ENCODE measurements at places on chromosomes 7 and 10. TPM values are rescaled to one million over a fixed set of nuclear protein-coding genes. Genes with fewer than 3 reads are reported as not detected.
A peak's percentile ranks its signal among the peaks of the same experiment; 100 is the strongest.

DNA sequence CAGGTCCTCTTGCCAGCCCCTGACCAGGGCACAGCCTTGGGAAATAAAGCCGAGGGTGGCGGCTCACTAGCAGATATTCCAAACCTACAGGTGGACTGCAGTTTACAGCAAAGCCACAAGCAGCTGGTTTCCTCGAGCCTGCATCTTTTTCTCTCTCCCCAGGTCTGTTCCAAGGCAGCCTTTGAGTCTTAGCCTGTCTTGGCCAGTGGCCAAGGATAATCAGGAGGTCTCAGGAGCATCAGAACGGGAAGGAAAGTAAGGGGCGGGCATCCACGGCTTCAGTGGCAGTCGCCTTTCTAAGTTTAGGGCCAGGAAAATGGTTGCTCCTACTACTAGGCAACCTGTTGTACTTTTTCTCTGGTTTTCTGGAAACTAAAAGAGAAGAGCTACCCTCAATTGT, 219.7 kb upstream of the ZMIZ1 start:
- no peak for DNase-seq

DNA sequence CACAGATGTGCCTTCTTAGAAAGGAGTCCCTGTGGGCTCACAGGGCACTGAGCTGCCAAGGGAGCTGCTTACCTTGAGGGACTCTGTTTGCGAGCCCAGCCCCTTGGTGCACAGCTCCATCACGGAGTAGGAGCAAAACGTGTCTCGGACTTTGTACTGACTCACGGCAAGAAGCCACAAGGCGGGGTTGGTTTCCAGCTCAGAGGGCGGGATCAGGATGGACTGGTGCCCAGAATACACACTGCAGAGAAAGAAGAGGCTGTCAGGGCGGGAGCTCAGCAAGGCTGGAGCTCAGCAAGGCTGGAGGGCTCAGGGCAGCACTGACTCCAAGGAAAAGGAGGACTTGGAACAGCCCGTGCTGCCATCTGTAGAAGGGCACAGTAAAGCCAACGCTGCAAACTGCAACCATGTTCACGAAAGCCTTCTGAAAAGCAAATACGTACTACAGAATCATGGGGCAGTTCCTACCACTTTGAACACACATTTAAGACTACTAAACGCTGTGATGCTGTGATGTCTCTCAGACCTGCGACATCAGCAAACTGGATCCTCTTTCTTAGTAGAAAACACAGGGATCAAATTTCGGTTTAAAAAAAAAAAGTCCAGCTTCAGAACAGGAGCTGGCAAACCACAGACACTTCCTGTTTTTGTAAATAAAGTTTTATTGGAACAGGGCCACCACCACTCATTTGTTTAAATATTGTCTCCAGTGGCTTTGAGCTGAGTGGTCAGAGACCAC, 194.3 kb downstream of the ZMYND11 start:
- DNase-seq = peak; percentile 96

PPP1R3C gene
- 23.7 TPM for total RNA-seq

- no peak for DNase-seq
Measured at GRCh38 chr7:29095631-29096445, 50.5 kb downstream of the CPVL start.

BLVRA gene
- total RNA-seq = 60.4 TPM

DNA sequence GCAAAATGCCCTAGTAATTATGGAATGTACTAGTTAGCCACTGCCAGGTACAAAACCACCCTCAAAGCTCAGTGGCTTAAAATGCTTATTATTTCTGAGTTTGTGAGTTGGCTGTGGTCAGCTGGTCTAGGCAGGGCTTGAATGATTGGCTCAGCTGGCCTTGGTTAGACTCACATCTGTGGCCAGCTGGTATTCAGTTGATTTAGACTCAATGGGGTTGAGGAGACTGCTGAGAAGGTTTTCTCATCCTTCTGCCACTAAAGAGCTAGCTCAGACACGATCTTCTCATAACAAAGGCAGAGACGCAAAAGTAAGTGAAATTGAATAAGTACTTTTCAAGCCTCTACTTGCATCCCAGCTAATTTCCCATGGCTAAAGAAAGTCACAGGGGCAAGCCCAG, 57.1 kb upstream of the CYP2C18 start:
- no peak for DNase-seq

SLC16A9 gene
- total RNA-seq = 0.54 TPM

GBX1 gene
- total RNA-seq = not detected

GRCh38 chr7:27670676-27671075, 8.0 kb upstream of the HIBADH start:
- DNase-seq = no peak

- no peak for DNase-seq
Measured at GRCh38 chr7:49866910-49867309, 93.5 kb downstream of the VWC2 start.

DNA sequence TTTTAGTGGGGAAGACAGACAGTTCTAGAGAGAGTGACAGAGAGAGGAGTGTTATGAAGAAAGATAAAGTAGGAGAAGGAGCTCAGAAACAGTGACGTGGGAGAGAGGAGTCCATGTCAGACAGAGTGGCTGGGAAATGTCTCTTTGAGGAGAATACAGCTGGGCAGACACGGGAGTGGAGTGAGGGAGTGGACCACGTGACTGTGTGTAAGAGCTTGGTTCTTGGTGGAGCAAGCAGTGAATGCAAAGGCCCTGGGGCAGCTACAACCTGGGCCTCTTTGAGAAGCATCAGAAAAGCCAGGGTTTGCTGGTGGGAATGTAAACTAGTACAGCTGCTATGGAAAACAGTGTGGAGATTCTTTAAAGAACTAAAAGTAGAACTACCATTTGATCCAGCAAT, 11.9 kb upstream of the PLEKHS1 start:
- no peak for DNase-seq

DNA sequence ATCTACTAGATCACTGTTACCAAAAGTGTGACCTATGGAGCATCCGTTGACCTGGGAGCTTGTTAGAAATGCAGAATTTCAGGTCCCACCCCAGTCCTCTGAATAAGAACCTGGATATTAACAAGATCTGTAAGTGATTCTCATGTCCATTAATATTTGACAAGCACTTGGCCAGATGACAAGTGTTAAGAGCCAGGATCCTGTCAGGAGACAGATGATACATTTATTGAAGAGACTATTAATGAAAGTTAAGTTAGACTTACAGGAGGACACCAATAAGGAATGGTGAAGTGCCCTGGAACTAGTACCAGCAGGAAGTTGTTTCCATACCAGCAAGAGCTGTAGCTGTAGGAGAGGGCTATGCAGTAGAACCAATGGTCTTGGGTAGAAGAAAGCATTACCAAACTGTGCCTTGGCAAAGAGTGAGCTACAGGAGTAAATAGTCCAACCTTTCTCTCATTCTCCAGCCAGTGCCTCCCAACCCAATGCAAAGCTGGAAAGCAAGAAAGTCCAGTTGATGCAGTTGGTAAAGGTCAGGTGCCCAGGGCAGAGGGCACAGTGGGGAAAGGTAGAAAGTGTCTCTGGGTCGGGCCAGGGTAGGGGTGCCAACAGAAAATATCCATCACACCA, 35.3 kb upstream of the ADD3 start:
- no peak for DNase-seq

DNA sequence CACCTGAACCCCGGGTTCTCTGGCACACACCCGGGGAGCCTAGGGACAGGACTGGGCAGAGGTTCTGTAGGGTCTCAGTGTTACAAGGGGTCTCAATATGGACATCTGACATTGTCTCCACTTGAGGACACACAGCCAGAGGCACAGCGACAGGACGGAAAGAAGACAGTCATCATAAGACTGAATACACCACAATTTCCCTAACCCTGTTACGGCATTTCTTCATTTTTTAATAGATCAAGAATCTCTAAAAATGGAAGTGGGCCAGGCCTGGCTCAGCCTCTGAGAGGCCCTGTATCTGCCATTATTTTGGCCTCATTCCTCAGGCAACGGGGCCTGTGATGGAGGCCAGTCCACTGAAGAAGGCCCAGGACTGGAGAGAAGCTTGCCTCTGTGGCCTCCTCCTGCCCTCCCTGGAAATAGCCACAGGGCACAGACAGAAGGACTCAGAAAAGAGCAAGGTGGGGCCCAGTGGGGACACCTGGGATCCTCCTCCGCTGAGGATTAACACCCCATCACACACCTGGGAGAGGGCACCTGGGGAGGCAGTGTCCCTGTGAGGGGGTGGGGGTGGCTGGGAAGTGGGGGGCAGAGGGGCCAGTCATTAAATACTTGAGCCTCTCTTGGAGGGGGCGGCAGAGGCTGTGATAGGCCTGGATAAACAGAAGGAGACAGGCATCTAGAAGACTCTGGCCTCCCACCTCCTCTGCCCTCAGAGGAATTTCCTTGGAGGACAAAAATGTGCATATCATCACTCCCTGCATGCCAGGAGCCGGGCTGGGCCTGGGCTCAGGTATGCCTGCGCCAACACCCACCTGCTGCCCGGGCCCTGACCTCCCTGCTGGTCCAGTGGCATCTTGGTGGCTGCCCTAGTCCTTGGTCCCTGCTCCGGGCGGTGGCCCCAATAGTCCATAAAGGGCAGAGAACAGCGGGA, 8.0 kb downstream of the SPOCK2 start:
- peak; percentile 44 for DNase-seq

- DNase-seq = peak; percentile 58
Measured at GRCh38 chr10:71968553-71969474, 4.6 kb downstream of the CHST3 start.

DNA sequence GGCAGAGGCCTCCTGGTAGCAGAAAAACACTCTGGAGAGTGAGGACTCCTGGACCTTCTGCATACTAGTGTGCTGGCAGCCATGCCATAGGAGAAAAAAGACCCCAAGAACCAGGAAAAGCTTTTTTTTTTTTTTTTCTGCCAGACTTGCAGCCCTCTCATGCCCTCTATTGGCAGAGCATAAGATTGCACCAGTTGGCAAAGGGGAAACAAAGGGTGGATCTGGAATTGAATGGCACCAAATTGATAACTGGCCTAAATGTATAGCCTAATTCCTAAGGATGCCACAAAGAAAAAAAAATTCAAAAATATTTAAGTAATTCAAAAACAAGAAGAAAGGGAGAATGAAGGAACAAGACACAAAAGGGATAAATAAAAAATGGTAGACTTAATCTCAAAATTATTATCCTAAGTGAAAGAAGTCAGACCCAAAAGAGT, 112.5 kb upstream of the GHITM start:
- DNase-seq = no peak

ANKRD1 gene
- not detected for total RNA-seq

GRCh38 chr7:39085590-39086049, 107.9 kb downstream of the POU6F2 start:
- DNase-seq = no peak

DNA sequence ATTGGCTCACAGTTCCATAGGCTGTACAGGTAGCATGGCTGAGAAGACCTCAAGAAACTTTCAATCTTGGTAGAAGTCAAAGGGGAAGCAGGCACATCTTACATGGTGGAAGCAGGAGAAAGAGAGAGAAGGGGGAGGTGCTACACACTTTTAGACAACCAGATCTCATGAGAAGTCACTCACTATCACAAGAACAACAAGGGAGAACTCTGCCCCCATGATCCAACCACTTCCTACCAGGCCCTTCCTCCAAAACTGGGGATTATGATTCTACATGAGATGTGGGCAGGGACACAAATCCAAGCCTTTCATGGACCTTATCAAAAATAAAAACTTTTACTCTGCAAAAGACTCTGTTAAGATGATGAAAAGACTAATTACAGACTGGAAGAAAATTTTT, 183.2 kb upstream of the TRIM24 start:
- DNase-seq = no peak

- no peak for DNase-seq
Measured at GRCh38 chr7:28758186-28758585, 199.9 kb downstream of the TRIL start.

GRCh38 chr7:157691586-157692459, 355.0 kb downstream of the DNAJB6 start:
- peak; percentile 58 for DNase-seq

OR2A1 gene
- total RNA-seq = 0.16 TPM

FAM237B gene
- not detected for total RNA-seq

DNA sequence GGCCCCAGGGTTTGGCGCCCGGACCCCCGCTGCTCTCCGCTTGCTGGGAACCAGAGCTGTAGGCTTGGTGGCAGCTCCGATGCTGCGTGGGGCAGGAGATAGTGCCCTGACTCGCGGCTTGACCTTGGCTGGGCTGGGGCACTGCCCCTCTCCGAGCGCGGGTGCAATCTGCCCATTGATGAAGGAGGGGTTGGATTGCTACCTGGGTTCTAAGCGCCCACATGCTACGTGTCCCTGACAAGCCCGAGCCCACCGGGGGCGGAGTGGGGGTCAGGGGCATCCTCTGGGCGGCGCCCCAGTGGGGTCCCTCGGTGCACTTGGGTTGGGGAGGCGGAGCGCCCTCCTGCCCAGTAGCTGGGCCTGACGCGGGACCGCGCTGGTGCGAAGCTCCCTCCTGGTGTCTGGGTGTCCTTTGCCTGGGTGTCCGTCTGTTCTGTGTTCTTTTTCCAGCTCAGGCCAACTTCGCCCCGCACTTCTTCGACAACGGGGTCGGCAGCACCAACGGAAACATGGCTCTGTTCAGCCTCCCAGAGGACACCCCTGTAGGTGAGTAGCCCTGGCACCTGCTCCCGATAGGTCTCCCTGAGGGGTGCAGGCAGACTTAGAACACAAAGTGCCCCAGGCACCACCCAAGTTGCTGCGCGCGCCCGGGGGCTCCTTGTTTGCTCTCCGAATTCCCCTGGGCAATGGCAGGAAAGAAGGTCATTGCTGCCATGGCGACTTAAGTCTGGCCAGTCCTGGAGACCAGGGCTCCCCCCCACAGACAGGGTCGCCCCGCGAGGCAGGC, 900 bp downstream of the CDHR1 start:
- peak; percentile 38 for DNase-seq

DNA sequence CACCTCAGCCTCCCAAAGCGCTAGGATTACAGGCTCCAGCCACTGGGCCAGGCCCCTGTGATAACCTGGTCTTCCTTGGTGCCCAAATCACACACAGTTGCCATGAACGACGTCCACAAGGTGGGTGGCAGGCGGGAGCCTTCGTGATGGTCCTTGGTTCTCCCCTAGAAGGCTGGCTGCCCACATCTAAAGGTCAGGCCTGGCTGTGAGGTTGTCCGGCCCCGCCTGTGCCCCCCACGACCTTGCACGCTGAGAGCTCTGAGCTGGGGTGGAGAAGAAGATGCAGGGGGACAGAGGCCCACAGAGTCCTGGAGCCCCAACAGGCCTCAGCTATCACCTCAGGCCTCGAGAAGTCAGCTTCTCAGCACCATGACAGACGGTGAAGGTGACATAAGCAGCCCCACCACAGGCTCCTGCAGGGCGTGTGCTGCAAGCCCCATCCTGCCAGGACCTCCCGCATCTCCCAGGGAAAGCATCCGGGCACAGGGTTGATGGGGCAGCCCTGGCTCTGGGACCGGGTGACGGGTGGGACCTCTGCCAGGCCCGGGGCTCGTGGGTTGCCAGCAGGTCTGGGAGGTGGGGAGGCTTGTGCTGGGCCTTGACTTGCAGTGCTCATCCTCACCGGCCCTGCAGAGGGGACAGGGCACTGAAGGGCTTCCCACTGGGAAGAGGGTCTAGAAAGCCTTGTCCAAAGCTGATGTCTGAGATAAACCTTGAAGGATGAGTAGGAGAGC, 217.4 kb downstream of the WDR37 start:
- DNase-seq = no peak

DLX6 gene
- not detected for total RNA-seq

GRCh38 chr10:97778452-97779302, 6.9 kb upstream of the SFRP5 start:
- DNase-seq = no peak

GRCh38 chr7:44265728-44266127, 59.7 kb downstream of the CAMK2B start:
- DNase-seq = no peak

GSTO2 gene
- 1.4 TPM for total RNA-seq

Data from sigmoid colon (tissue), 7 donors.